Thoracic aorta (tissue), 2 donors: ENCODE measurements at places on chromosomes 12 and 14.

GRCh38 chr12:123533672-123534643 is at the start of gene RILPL1:
Gene RILPL1 (minus strand): TSS chr12:123533719. CDS start chr12:123533482, 237 bp downstream.
- DNase-seq = peak; percentile 16

DNA sequence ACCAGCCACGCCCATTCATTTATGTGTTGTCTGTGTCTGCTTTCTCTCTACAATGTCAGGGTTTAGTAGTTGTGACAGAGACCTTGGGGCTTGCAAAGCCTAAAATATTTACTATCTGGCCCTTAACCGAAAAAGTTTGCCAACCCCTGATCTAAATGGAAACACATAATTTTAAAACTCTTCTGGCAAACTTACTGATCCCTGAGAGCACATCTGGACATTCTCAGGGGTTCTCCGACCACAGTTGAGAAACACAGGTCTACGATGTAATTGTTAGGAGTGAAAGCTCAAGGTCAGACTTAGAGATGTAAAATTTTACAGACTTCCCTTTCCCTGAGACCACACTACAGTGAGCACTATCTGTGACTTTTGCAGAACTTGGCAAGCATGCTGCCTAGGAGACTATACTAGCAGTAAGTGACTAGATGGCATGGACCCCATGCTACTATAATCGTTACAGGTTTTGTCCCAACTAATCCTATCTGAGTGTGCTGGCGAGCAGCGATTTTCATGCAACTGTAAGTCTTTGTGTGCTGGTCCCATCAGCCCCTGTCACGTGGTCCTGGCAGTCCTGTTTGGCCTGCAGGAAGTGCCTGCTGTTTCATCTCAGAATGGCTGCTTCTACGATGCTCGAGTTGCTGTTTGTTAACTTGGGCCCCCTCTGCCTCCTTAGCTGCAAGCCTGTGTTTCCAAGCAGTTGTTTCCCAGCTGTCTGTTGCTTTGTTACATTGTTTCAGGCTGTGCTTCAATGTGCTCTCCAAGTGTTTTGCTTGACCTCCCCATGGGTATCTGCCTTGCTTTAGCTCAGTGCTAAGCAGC is 21.6 kb downstream of the TMTC2 start:
- DNase-seq = no peak

- DNase-seq = no peak
Observed at GRCh38 chr12:38556647-38557046, 240.1 kb downstream of the ALG10B start.

DNA sequence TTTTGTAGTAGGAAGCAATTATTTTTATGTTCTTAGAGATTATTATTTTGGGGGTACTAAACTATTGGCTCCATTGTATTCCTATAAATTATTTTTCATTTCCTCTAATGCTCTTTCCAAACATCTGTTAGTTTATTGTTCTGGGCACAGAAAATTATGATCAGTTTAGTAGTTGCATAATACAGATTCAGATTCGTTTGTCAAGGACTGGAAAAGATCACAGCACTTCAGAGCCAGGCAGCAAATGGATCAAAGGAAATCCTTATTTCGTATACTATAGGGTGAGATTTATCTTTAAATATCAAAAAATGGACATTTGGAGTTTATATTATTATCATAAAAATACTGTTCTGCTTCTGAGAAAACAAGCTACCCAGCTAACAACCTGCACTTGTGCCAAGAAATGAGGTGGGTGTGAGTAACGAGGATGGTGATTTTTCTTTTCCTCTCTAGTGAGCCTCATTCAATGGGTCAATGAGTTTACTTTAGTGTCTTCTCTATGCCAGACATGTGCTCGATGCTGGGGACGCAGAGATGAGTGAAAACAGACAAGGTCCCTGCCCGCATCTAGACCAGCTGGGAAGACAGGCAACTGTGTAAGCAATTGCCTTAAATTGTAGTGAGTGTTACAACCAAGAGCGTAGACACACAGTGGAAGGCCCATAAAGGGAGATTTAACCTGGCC is 208.6 kb upstream of the PLXNC1 start:
- DNase-seq = no peak

DNA sequence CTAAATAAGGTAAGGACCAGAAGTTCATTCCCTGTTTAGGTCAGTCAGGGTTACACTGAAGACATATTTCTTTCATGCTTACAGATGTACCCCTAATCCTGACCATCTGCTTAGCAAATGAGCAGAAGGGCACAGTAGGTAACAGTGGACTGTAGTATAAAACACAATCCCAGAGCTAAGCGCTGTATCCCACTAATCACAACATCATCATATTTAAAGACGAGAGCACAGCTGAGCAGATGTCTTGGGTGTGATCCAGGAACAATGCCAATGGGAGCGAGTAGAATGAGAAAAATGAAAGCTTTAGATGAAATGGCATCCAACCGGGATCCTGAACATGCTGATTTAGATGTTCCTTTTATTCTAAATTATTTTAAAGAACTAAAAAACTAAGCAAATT is 213.4 kb downstream of the CCER1 start:
- DNase-seq = no peak

GRCh38 chr14:95207475-95208233 is 50.3 kb upstream of the DICER1 start:
- no peak for DNase-seq

DNA sequence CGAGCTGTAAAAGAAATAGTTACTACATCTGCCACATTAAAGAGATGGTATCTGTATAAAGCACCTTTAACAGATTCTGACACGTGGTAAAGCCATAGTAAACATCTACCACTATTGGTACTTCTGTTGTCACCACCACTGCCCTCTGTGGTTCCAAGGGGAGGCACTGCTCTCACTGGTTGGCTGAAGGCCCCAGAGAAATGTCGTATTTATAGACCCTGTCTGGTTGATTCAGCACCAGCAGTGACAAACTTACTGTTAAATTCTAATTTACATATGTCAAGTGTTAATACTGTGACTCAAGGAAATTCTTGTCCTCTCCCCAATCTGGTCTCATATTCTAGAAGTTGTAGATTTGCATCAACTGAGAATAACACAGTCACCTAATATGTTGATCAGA is 281.1 kb downstream of the ERC1 start:
- no peak for DNase-seq

- no peak for DNase-seq
Observed at GRCh38 chr14:32083789-32084188, 6.7 kb downstream of the ARHGAP5 start.

GRCh38 chr14:64766430-64767151 is 62.4 kb downstream of the PLEKHG3 start:
- no peak for DNase-seq
